Osteocyte (in vitro differentiated cells): ENCODE measurements at places on chromosomes 5 and 9. TPM values are rescaled to one million over a fixed set of nuclear protein-coding genes. Genes with fewer than 3 reads are reported as not detected.

DNA sequence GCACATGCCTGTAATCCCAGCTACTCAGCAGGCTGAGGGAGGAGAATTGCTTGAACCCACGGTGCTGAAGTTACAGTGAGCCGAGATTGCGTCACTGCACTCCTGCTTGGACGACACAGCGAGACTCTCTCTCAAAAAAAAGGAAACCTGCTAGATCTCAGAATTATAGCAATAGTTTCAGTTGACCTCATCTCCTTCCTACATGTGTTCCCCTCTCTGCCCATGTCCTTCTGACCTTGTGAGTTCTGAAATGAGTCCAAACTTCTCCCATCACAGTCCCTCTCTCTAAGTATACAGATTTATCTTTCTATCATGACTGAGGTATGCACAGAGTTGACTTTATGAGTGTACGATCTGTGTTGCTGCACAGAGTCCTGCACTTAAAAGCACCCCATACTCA is 44.6 kb upstream of the SHOC1 start:
- no peak for DNase-seq

GRCh38 chr9:127846443-127847177 is 7.8 kb downstream of the ENG start:
- DNase-seq = no peak

DNA sequence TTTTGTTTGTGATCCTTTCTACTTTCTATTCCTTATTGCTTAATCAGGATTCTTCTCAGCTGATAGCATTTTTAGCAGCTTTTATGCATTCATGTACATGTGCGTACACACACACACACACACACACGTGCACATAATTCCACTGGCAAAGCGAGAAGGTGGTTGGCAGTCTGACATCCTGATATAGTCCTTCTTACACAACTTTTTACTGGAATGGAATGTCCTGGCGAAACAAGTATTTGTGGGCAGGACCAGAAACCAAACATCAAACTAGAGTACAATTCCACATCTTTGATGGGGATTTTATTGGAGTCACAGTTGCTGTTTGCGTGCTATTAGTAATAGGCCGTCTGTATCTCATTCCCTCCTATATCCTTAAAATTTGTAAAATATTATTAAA is 356.5 kb downstream of the CCDC171 start:
- no peak for DNase-seq

GRCh38 chr9:38017149-38017884 is 51.7 kb downstream of the SHB start:
- no peak for DNase-seq

DNA sequence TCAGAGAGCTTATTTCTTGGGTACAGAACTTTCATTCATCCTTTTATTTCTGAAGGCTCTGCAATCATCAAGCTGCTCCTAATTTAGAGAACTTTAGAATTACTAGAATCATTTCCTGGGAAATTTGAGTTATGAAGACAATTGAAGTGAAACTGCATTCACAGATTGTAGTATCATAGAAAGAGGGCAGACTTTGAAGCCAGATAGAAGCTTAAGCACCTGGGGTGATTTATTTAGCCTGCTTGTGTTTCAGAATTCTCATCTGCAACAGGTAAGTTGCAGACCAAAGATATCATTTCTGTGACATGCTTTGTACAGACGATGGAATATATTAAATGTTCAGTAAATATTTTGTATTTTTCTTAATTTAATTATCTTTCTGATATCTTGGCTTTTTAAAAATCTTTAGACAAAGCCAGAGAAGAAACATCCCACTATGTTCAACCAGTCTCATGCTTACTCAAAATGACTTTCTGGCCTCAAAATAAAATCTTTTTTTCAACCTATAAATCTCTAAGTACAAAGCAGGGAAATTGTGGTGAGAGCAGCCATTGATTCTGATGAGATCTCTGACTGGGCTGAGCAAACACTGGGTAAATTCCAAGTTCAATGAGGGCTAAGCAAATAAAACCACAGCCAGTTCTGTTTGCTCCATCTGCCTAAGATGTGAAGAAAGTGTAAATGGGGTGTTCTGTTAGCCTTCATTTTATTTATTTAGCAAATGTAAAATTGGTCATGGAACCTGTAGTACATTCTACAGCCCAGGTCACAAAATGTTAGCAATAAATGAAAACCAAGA is 264.7 kb upstream of the CCNG1 start:
- DNase-seq = no peak

DNA sequence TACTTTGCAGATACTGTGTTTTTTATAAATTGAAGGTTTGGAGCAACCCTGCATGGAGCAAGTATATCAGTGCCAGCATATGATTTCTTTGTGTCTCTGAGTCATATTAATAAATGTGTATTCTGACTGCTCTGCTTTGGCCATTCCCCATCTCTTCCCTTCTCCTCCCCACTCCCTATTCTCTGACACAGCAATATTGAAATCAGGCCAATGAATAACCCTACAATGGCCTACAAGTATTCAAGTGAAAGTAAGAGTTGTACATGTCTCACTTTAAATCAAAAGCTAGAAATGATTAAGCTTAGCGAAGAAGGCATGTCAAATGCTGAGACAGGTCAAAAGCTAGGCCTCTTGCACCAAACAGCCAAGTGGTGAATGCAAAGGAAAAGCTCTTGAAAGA is 82.2 kb upstream of the TLX3 start:
- no peak for DNase-seq

- DNase-seq = no peak
These were observed 180.9 kb downstream of the ZNF462 start for GRCh38 chr9:107043886-107044285.

GRCh38 chr9:16003785-16004184 is 450.9 kb downstream of the CCDC171 start:
- no peak for DNase-seq

- DNase-seq = no peak
These were observed 2.8 kb downstream of the NR3C1 start for GRCh38 chr5:143400541-143401226.

- DNase-seq = peak; percentile 49
These were observed 20.7 kb upstream of the ANKRD34B start for GRCh38 chr5:80590766-80591165.

- DNase-seq = peak; percentile 81
These were observed 166.1 kb downstream of the MRPS30 start for GRCh38 chr5:44974813-44975212.

DNA sequence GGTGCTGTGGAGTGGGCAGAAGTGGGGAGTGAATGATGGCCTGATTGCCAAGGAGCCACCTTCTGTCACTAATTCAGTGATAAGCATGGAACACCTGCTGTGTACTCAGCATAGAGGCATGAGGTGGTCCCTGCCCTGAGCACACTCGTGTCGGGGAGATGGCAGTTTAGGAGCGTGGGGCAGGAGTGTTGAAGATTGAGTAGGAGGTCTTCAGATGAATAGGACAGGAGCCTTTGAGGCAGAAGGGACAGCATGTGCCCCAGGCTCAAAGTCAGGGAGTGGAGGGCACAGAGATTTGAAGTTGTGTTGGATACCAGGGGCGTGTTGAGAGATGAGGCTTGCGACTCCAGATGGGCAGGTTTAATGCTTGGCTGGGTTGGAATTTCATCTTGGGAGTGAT is 55.0 kb downstream of the ZNF618 start:
- DNase-seq = peak; percentile 56

DNA sequence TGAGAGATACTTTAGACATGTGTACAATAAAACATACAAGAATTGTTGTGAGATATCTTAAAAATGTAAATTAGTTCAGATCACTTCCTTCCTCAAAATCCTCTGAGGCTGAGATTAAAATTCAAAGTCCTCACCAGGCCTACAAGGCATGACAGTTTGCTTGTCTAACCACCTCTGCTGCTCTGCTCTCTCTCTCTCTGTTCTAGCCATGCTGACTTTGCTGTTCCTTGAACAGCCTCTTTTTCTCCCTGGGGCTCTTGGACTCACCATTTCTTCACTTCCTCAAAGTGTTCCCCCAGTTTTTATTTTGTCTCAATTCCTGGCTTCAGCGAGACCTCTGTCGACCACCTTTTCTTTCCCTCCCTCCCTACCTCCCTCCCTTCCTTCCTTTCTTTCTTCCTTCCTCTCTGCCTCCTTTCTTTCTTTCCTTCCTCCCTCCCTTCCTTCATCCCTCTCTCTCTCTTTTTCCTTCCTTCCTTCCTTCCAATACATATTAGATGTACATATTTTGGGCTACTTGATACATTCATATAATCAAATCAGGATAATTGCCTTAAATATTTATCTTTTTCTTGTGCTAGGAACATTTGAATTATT is 27.0 kb downstream of the CATSPER3 start:
- DNase-seq = no peak

DNA sequence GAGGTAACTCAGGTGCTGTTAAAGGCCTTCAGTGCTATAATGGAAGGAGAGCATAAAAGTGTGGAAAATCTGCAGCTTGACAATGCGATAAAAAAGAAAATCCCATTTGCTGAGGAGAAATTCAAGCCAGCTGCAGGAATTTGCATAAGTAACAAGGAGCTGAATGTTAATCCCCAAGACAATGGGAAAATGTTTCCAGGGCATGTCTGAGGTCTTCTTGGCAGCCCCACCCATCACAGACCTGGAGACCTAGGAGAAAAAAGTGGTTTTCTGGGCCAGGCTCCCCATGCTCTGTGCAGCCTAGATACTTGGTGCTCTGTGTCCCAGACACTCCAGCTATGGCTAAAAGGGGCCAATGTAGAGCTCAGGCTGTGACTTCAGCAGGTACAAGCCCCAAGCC is 1159.6 kb downstream of the CDH18 start:
- no peak for DNase-seq

COMMD10 gene
- total RNA-seq = 21.2 and 26.3 TPM in 2 replicates

CFAP77 gene
- total RNA-seq = 0.48 and 0.68 TPM in 2 replicates
